ENCODE measurements at places on chromosomes 5 and 9. TPM values are rescaled to one million over a fixed set of nuclear protein-coding genes. Genes with fewer than 3 reads are reported as not detected.
A peak's percentile ranks its signal among the peaks of the same experiment; 100 is the strongest.

The PCDHGA9 gene
- 1.6 TPM for total RNA-seq

The CDKN2B-AS1 gene
- total RNA-seq: 124 TPM

The ASS1 gene
- 264 TPM for total RNA-seq

The GLDC gene
- 2.2 TPM for total RNA-seq

The FLT4 gene
- 4.7 TPM for total RNA-seq

The INSL6 gene
- not detected for total RNA-seq

The CEP78 gene
- 11.1 TPM for total RNA-seq

The C5orf58 gene
- not detected for total RNA-seq

The PTGER4 gene
- total RNA-seq: 58.2 TPM

The SLC6A7 gene
- total RNA-seq: 13.2 TPM

GRCh38 chr9:34500623-34501267 is 22.0 kb downstream of the ENHO start:
- peak; percentile 50 for DNase-seq

DNA sequence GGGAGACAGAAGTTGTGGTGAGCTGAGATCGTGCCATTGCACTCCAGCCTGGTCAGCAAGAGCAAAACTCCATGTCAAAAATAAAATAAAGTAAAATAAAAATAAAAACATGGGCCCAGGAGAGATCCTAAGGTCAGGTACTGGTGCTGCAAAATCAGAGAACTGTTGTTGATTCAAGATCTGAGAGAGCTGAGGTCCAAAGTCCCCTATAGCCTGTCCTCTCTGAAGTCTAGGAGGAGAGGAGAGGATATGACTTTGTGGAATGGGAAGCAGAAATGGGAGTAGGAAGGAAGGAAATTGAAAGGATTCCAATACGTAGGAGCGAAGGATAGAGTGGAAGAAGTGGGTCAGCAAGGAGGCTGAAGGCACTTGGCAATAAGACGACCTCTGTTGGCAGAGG is 4.6 kb upstream of the OR1L4 start:
- DNase-seq: no peak

GRCh38 chr9:95852059-95853032 is 23.1 kb upstream of the ERCC6L2 start:
- no peak for DNase-seq

GRCh38 chr5:78730300-78731094 is 81.9 kb upstream of the LHFPL2 start:
- DNase-seq: no peak

GRCh38 chr5:36683821-36684434 is 77.5 kb downstream of the SLC1A3 start:
- no peak for DNase-seq

DNA sequence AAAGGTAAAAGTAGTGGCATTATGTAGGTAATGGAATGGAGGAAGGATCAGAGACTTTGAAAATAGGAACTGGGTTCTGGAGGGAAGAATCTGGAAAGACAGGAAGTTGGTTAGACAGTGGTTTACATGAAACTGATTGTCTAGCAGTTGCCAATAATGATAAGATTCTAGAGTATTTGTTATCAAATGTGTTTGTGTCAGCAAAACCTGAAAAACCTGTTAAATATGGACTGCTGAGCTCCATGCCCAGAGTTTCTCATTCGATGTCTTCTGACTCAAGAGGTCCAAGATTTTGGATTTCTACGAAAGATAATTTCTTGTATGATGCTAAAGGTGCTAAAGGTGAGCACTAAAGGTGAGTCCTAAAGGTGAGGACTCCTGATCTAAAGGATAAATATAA is 515.0 kb upstream of the TUSC1 start:
- no peak for DNase-seq

DNA sequence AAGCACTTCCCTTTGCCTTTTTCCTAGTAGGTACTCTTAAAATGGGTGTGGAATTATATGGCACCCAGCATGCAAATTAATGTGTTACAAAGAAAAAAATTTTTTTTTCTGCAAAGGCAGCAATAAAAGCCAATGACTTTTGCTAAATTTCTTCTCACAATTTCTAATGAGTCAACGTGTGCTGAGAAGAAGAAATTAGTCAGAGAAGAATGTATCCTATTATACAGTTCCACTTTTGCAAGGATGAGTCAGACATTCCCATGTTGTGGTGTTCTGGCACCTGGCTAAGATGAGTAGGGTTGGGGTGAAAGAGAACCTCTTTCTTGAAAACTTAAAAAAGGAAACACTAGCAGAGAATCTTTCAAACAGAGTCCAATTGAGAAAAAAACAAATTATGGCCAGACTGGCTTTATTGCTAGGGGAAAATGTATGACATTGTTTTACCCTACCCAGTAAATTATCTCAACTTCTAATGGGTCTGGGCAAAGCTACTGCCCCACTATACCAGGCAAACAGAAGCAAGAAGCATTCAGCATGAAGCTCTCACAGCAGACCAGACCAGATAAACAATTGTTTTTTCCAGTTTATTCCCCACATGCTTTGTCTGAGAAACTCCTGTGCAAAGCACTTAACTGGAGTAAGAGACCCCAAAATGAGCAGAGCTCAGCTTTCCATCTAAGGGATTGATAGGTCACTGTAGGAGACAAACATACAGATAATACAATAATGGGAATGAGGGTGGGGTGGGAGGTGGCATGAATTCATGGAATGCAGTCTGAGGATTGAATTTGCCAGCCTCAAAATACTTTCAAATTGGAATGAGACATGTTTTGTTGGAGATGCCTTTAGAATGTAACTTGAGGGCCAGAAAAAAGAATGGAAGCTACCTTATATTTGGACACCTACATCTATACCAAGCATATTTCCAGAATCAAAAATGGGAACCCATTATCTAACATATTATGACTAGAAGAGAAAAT is 220.8 kb upstream of the RFX3 start:
- no peak for DNase-seq

DNA sequence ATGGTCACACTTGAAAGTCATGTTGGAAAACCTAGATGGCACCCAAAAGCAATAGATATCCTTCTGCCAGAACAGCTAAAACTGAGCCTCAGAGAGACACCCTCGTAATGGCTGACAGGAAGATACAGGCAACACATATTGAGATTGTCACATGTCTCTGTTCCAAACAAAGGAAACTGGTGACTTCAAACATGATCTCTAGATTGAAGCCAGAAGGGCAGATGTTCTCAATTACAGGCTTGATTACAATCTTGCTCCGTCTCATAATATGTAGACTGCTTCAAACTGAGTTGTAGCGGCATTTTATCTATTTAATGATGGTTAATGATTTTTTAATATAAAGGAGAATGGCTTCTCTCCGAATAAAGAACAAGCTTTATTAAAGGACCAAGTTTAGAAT is 774.3 kb downstream of the KCTD16 start:
- DNase-seq: no peak

DNA sequence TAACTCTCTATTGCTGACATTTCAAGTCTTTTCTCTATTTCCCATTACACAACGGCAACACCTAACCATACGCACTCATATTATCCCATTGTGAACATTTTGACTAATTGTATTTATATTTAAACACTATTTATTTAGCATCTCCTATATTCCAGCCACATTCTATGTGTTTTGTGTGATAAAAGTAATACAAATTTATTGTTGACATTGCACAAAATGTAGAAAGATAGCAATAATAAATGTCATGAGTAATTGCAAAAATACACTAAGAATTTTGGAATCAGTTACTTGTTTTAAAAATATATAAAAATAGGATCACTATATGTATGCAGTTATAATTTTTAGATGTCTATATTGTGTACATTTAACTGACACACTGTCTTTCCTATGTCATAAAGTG is 413.0 kb upstream of the PTPRD start:
- no peak for DNase-seq

DNA sequence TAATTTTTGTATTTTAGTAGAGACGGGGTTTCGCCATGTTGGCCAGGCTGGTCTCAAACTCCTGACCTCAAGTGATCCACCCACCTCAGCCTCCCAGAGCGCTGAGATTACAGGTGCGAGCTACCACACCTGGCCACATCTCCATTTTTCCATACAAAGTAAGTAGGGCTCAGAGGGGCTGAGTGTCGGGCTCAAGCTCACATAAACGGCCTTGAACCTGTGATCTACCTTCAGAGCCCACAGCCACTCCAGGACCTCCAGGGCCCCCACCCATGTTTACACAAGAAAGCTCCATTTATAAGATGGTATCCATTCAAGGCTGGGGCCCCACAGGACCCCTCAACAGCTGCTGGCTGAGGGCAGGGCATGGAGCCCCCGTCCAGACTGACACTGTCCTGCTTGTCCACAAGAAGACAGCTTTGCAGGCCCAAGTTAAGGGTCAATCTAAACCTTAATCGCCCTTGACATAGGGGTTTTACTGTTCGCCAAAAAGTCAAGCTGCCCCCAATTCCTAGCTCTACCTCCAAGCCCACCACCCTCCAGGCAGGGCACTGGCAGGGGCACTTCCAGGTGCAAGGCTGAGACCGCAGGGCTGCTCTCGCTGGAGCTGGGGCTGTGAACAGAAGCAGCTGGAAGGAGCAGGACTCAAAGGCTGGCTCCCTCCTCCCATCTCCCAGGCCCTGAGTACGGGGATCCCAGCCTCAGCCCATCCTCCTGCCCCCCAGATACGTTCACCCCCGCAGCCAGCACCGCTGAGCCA is 18.9 kb downstream of the FAM78A start:
- no peak for DNase-seq

GRCh38 chr9:78828521-78828920 is 531.6 kb downstream of the PSAT1 start:
- no peak for DNase-seq

GRCh38 chr5:101676646-101677045 is 619.4 kb downstream of the SLCO4C1 start:
- DNase-seq: no peak

DNA sequence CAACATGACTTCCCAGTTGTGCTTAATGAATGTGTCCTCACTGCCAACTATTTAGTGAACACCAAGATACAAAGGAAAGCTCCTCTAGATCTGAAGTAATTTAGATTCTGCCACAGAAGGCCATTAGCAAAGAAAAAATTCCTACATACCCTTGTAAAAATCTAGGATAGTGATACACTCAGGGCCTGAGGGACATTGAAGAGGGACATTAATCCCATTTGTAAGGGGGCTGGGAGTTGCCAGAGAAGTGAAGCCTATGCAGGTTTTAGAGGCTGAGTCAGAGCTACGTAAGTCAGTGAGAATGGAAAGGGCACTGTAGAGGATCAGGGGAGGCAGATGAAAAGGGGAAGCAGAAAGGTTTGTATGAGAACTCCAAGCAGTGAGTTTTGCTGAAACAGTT is 286.9 kb upstream of the TARS1 start:
- no peak for DNase-seq

GRCh38 chr5:175595905-175596304 is 62.0 kb upstream of the HRH2 start:
- no peak for DNase-seq

GRCh38 chr5:153960269-153961215 is 78.2 kb downstream of the FAM114A2 start:
- no peak for DNase-seq

- no peak for DNase-seq
These were observed 2.6 kb upstream of the CCDC187 start for GRCh38 chr9:136306211-136307208.

- DNase-seq: no peak
These were observed 201.7 kb downstream of the KDM4C start for GRCh38 chr9:6959270-6960000.

DNA sequence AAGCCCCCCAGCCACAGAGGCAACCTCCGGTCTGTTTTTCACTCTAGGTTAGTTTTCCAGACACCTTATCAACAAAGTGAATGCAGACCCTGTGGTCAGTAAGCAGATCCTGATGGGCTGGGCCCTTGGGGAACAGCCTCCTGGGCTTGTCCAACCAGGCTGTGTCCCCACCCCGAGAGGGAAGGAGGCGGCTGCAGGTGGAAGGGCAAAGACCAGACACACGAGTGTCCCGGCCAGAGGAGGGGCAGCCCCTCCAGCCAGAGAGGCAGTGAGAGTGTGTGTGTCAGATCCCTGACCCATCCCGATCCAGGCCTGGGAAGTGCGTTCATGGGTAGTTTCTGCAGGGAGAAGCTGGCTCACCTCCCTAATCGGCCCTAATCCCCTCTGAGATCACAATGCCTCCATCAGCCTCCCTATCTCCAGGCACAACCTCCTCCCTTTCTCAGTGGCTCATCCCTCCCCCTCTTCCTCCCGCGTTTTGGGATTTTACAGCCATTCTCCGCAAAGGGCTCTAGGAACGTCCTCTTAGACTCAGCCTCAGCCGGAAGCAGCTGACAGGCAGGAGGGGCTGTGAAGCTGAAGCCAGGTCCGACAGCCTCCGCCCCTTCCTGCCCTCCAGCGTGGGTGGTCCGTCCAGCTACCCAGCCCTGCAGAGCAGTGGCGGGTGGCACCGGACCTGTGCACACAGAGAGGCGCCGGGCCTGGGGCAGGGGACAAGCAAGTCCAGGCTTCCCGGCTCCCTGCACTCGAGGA is 9.7 kb downstream of the SLC12A7 start:
- no peak for DNase-seq

Measured in left colon (tissue), 2 donors.